GM12864 (cell line): ENCODE measurements at places on chromosomes 4 and X.

DNA sequence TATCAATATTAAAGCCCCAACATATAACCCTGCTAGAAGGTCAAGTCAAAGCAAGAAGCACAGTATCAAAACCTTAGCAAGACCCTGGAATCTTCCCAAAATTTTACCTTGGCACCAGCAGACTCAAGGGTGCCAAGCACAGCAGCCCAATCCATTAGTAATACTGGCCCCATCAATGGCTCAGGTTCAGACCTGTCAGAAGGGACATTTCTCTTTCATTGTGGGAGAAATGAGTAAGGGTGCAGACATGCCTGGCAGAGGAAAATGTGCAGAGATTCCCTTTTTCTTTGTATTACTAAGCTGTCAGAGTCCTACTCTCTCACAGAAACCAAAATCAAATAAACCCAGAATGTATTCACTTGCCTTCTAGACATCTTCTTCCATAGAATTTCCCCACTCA lies 203.9 kb downstream of the EVC2 start:
- DNase-seq = no peak

GRCh38 chrX:114798907-114799306 lies 215.0 kb downstream of the HTR2C start:
- DNase-seq = no peak

DNA sequence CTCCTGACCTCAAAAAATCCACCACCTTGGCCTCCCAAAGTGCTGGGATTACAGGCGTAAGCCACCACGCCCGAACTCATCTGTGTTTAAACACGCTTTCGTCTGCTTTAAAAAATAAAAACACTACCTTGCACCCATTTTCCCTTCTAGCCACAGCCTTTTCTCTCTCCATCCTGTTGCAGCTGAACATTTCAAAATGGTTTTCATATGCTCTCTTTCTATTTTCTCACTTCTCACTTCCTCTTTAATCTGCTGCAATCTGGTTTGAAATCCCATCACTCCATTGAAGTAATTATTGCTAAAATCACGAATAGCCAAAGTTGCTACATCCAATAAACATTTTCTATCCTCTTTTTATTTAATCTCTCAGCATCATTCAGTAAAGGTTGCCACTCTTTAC lies 70.0 kb downstream of the DCHS2 start:
- no peak for DNase-seq

DNA sequence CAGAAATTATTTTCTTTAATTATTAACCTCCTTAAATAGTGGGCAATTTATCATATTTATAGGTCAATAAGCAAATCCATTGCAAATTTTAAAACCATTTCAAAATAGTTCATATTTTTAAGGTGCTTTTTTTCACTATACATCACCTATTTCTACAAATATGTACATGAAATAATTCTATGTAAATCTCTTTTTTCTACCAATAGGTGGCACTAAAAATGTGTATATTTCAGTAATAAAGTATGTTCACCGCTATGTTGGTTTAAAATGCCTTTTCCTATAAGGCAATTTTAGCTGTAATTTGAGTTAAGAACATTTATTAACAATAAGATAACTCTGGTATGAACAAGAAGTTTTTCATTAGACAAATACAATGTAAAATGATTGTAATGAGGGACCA lies 672.2 kb downstream of the KCTD8 start:
- DNase-seq = no peak

DNA sequence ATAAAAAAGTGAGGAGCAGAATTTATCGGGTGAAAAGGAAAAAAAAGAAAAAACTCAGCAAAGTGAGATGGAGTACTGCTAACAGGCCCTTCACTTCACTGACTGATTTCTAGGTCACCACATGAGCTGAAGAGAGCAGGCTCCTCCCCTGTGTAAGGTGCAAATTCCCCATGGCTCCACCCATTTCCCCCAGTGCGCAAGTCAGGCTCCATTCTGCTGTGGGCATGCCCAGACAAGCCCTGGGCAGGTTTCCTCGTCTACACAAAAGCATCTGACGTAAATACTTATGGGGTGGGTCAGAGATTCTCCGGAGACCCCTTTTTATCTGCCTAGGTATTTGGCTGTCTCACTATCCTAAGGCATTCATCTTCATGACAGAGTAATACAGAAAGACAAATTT lies 157.9 kb downstream of the MAGEB5 start:
- DNase-seq = no peak

GRCh38 chr4:113355550-113356371 lies 306.3 kb downstream of the ANK2 start:
- peak; percentile 58 for DNase-seq

DNA sequence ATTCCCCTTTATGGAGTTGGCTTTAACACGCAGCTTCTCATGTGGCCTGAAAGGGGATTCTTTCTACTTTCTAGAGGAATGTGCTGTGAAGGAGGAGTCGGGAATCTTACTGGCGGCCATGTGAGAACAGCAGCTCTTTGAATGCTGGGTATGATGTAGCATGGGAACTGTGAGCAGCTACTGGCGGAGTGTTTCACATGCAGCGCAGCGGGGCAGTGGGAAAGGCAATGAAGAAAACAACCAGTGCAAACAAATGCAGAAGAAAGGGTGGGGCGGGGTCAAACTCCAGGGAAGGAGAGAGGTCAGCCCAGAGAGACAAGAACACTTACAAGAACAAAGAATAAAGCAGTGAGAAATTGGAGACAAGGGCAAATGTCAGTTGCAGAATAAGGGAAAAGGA lies 363.8 kb upstream of the FTHL17 start:
- no peak for DNase-seq

DNA sequence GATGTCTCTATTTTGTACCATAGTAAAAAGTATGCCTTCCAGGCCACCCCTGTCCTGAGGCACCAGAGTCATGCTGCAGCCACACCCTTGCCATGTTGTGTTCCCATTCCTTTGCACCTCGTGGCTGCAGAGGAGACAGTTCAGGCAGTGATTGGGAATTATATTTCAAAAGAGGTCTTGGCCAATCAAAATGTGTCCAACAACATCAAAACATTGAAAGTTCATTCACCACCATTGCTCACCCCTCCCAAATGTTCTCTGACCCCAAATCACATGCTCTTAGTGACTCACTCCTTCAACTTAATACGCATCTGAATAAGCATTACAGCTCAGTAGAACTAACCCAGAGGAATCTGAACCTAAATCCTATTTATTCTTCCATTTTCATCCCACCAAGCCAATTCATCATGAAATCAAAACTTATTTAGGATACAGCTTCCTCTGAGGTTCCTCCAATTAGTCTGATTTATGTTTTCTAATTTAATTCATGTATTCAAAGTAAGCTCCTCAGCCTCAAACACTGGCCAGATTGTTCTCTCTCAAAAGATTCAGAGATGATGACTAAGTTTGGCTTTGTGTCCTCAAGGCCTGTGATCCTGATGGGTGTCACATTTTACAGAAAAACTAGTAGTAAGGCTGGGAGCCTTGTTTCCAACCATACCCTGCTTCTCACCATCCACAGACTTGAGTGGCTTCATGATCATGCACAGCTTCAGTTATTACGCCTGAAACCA lies 323.2 kb upstream of the INTU start:
- no peak for DNase-seq

DNA sequence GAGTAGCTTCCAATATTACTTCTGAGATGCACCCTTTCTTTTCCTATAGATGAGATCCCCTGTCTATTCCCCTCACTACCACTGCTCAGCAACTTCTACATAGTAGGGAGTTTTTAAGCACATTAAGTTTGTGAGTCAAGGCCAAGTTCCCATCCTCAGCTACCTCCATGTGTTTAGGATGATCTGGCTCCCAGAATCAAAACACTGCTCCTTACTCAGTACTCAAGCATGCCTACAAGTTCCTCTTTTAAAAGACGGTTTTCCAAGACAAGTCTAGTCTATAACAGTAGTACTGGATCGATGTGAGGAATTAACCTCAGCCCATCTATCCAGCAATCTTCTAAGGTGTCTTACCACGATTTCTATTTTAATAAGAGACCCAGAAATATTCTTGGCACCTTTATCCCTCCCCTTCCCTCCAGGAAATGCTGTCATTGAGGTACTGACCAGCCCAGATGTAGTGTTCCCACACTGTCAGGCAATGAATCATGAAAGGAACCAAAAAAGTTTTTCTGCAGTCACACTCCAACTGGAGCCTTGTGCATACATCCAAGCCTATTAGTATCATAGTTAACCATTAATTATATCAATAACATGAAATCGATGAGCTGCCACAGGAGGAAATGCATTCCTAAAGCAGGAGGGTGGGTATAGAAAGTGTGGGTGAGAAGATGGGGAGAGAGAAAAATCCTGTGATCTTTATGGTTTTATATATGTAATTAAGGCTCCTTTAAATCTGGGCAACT lies 29.6 kb downstream of the AREG start:
- DNase-seq = no peak
